ENCODE measurements at places on chromosomes 2 and 18. TPM values are rescaled to one million over a fixed set of nuclear protein-coding genes. Genes with fewer than 3 reads are reported as not detected.

REG3A gene
- total RNA-seq = not detected

GCG gene
- not detected for total RNA-seq

NR4A2 gene
- total RNA-seq = 0.11 TPM

NPHP1 gene
- 2.7 TPM for total RNA-seq

CPO gene
- total RNA-seq = not detected

ERICH2 gene
- not detected for total RNA-seq

IRS1 gene
- total RNA-seq = 0.07 TPM

MAT2A gene
- total RNA-seq = 161 TPM

SERPINB10 gene
- not detected for total RNA-seq

POMC gene
- total RNA-seq = 0.28 TPM

GKN2 gene
- not detected for total RNA-seq

RBFA gene
- total RNA-seq = 48.2 TPM

SMYD5 gene
- total RNA-seq = 15.0 TPM

HES6 gene
- total RNA-seq = 6.6 TPM

LYG2 gene
- total RNA-seq = not detected

SLC16A14 gene
- total RNA-seq = 0.21 TPM

RNU2-63P gene
- 66.2 TPM for total RNA-seq

SLC4A1AP gene
- total RNA-seq = 30.3 TPM

POU3F3 gene
- not detected for total RNA-seq

NEURL3 gene
- not detected for total RNA-seq

AQP4 gene
- not detected for total RNA-seq

ANO7 gene
- total RNA-seq = 0.59 TPM

SP140 gene
- not detected for total RNA-seq

AGXT gene
- not detected for total RNA-seq

INHA gene
- total RNA-seq = not detected

SLC4A3 gene
- total RNA-seq = 0.13 TPM

MAP3K19 gene
- total RNA-seq = not detected

PSMA8 gene
- not detected for total RNA-seq

SCYGR4 gene
- not detected for total RNA-seq

TEKT4 gene
- total RNA-seq = not detected

HOXD1 gene
- total RNA-seq = 0.07 TPM

RESP18 gene
- not detected for total RNA-seq

SP5 gene
- not detected for total RNA-seq

EPHA4 gene
- 33.4 TPM for total RNA-seq

IL1R2 gene
- total RNA-seq = 0.13 TPM

USP40 gene
- 21.7 TPM for total RNA-seq

TOGARAM2 gene
- total RNA-seq = not detected

ZNF385B gene
- not detected for total RNA-seq

CTLA4 gene
- total RNA-seq = not detected

ARL6IP6 gene
- 21.7 TPM for total RNA-seq

LDLRAD4 gene
- total RNA-seq = 1.6 TPM

SH3RF3 gene
- total RNA-seq = 7.4 TPM

PSTPIP2 gene
- 2.0 TPM for total RNA-seq

PLCD4 gene
- 1.6 TPM for total RNA-seq

CD8B gene
- total RNA-seq = not detected

ALS2 gene
- 42.5 TPM for total RNA-seq

IL37 gene
- total RNA-seq = not detected

MXD1 gene
- 6.1 TPM for total RNA-seq

DTNB gene
- total RNA-seq = 7.4 TPM

HIBCH gene
- 14.6 TPM for total RNA-seq

SULT1C4 gene
- 7.0 TPM for total RNA-seq

FBLN7 gene
- total RNA-seq = 2.0 TPM

HAAO gene
- total RNA-seq = 0.18 TPM

ABCB11 gene
- 0.74 TPM for total RNA-seq

CNDP1 gene
- total RNA-seq = not detected

Measured in pulmonary artery endothelial cell (primary cell).